ENCODE measurements at places on chromosomes 3 and 15.

DNA sequence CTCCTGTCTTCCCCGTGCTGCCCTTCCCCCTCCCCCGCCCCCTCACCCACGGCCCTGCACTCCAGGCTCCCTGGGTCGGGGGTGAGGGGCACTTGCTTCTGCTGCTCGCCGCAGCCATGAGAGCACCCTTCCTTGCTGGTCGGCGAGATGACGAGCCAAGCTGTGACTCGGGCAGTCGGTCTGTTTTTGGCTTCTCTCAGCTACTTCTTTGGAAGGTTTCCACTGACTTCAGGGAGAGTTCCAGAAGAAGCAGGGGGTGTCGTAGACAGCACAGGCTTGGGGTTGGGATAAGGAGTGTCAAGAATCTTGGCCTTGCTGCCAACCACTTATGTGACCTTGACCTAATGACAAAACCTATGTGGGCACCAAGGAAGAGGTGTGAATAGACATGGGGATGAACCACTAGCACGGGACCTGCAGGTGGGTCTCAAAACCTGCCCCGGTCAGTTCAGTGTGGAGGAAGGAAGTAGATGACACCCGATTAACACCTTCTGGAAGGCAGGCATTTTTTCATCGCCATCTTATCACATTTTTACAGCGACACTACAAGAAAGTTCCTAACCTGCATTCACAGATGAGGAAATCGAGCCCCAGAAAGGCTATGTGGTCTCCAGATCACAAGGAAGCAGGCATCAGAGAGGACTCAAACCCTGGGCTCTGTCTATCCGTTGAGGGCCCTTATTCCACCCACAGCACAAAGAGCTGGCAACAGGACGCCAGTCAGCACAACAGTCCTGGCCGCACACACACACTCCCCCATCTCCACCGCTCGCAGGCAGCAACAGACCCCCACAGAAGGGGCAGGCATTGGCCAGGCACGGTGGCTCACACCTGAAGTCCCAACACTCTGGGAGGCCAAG, 120.9 kb downstream of the LIPC start:
- DNase-seq, result no peak

GRCh38 chr3:160169139-160169976, 55.9 kb upstream of the C3orf80 start:
- no peak for DNase-seq

DNA sequence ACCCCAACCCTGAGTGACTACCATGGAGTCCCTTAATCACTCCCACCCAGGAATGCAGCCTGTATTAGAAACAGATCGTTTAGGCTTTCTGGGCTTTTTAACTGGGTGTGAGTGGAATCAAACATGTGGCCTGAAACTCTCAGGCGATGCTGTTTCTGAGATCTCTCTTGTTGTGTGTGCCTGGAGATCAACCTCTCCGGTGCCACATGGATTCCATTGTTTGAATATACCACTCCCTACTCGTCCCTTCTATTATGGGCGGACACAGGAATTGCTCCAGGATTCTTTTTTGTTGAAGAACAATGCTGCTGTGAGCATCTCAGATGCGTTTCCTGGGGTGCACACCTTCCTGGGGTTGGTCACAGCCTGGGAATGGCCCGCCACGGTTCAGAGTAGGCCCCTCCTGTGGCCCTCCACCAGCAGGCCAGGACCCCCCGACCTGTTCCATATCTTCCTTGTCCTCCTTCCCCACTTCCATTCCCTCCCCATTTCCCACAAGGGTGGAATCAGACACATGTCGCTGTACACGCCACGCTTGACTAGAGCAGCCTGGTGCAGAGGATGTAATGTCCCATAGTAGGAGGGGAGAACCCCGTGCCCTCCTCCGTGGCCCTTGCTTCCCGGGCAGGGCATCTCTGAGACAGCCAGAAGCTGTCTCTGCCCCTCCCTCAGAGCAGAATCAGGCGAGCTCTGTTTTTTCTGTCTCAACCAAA, 36.4 kb upstream of the PRR23E start:
- no peak for DNase-seq

GRCh38 chr3:128577711-128578110, 72.9 kb downstream of the RPN1 start:
- DNase-seq, result no peak

DNA sequence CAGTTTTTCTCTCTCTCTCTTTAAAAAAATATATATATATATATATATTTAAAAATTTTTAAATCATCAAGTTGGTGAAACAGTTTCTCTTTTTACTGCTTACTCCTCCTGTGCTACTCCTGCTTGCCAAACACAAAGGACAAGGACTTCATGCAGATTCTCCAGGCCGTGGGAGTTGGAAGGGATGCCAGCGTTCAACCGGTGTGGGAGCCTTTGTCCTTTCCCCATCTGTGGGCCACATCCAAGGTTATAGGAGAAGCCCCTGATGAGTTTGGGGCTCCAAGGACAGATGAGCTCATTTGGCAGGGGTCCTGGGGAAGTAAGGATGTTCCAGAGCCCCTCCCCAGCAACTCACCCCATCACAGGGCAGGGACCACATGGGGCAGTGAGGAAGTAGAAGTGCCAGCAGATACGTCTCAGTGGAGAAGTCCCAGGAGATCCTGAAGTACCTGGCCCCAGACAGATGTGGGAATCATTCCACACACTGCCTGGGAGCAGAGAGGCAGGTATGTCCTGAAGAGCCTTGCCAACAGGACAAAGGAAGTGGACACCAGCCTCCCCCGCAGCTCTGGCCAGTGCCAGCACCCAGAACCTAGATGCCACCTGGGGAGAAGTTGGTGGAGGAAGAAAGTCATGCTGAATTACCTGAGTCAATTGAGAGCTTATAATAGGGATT, 36.6 kb downstream of the CCK start:
- no peak for DNase-seq

GRCh38 chr15:41513506-41514227, at the start of gene LTK:
Gene LTK, minus strand, starts transcription at chr15:41513827. Its CDS starts 118 bp downstream, at chr15:41513709.
- DNase-seq, result no peak

DNA sequence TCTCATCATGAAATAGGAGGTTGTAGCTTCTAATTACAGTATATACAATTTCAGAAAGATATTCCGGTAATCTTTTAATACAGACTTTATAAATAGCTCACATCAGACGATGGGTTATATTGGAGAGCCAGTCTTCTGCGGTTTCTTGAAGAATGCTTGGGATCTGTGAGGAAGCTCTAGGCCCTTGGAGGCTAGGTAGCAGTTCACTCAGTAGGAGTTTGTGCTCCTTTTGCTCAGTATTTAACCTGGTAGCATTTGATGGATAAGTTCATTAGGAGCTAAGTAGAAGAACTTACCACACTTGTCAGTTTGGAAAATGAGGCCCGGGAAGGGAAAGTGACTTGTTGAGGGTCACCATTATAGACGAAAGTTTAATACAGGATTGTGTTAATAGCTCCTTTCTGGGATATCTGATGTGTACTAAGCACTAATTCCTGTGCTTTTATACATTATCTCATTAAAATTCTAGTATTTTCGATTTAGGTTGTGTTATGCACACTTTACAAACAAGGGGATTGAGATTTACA, 2.8 kb downstream of the FNDC3B start:
- no peak for DNase-seq

DNA sequence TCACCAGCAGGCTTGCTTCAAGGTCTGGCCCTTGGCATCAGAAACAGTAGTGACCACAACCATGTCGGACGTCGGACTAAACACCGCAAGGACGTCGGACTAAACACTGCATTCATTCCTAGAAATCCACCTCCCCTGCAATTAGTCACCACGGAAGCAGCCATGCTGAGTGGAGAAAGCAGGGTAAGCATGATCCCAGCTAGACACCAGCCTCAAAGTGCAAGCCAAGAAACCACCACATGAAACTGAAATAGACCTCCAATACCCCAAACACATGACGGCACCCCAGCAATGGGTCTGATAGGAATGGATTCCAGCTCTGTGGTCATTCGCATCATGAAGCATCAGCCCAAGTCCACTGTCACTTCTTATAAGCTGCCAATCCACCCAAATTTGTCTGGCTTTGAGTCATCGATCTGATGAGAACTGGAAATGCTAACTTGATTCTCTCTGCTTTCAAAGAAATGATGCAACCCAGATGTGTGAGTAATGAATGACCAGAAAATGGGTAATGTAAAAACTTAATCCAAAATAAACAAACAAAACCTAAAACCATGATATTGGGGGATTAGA, 348.3 kb upstream of the TMCO5A start:
- DNase-seq, result no peak

DNA sequence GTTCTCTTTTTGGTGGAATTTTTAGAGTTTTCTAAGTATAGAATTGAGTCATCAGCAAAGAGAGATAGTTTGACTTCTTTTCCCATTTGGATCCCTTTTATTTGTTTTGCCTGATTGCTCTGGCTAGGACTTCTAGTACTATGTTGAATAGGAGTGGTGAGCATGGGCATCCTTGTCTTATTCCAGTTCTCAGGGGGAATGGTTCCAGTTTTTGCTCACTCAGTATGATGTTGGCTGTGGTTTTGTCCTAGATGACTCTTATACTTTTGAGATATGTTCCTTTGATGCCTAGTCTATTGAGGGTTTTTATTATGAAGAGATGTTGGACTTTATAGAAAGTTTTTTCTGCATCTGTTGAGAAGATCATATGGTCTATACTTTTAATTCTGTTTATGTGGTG, 72.5 kb downstream of the TNFAIP8L3 start:
- no peak for DNase-seq

DNA sequence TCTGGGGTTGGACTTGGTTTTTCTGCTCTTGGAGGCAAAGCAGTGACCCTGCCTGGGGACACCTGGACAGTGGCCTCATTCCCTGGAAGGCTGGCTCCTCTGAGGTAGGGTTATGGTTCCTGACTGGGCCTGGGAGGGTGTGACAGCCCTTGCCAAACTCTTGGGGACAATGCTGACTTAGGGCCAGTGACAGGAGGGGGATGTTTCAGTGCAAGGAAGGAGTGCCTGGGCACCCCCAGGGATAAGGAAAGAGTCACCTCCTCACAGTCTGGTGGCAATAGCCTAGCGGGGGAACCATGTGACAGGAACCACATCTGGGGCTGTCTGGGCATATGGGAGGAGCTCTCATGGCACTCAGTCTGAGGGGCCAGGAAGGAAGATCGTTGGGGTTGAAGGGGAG, 91.8 kb downstream of the ABHD5 start:
- no peak for DNase-seq

DNA sequence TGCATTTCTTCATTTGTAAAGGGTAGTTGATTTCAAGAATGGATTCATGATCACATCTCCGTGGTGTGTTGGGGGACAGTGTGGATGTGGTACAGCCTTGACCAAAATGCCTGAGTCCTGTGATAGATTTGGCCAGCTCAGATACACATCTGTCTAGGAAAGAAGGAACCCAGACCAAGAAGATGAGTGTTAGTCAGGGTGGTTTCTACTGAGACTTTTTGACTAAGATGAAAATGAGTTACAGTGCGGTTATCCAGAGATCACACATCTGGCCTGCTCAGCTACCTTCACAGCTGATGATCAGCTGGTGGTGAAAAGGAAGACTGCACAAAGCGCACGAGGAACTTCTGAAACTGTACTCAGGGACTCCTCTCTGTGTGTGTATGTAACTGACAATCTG, 68.0 kb downstream of the FNDC3B start:
- DNase-seq, result no peak

Measured in NCI-H1694 (cell line).